ENCODE measurements at places on chromosomes 1 and 21.

DNA sequence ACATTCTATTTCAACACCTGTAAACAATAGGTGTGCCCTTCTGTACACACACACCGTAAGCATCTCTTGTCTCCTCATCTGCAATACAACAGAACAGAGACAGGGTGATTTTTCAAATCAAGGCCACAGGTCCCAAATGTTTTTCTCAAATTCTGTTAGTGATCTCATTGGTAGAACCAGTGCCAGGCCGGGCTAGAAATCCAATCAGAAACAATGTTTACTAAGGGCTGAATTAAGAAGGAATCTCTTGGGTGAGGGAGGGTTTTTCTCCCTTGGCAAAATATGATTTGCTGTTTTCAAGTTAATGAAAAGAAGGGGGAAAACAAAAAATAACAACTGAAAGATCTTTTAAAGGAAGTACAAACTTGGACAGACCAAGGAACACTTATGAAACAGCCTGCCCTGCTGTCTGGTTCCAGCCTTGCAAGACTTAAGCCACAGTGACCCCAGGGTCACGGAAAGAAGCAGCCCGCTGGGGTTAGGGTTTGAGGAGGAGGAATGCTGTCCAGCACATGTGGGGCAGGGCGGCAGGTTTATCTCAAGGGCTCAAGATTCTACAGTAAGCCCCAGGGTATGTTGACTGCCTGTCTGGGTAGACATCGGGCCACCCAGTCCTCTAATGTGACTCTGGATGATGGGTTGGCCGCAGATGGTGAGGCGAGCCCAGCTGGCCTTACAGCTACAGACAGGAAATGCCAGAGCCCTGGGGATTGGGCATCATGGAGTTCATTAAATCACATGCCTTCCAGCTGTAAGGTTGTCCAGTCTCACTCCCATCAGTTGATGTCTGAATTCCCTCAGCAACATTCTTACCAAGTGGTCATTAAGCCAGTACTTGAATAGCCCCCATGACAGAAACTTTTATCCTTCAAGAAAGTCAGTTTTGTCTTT is 73.3 kb upstream of the SLC44A3 start:
- peak; percentile 23 for DNase-seq

GRCh38 chr1:178986204-178986603 is 39.5 kb upstream of the FAM20B start:
- DNase-seq: no peak

GRCh38 chr1:154575147-154575927 is 7.8 kb downstream of the CHRNB2 start:
- DNase-seq: no peak

GRCh38 chr1:109240158-109241152 is 8.9 kb upstream of the CELSR2 start:
- no peak for DNase-seq

- DNase-seq: peak; percentile 14
Observed at GRCh38 chr1:91582431-91582921, 81.8 kb downstream of the CDC7 start.

DNA sequence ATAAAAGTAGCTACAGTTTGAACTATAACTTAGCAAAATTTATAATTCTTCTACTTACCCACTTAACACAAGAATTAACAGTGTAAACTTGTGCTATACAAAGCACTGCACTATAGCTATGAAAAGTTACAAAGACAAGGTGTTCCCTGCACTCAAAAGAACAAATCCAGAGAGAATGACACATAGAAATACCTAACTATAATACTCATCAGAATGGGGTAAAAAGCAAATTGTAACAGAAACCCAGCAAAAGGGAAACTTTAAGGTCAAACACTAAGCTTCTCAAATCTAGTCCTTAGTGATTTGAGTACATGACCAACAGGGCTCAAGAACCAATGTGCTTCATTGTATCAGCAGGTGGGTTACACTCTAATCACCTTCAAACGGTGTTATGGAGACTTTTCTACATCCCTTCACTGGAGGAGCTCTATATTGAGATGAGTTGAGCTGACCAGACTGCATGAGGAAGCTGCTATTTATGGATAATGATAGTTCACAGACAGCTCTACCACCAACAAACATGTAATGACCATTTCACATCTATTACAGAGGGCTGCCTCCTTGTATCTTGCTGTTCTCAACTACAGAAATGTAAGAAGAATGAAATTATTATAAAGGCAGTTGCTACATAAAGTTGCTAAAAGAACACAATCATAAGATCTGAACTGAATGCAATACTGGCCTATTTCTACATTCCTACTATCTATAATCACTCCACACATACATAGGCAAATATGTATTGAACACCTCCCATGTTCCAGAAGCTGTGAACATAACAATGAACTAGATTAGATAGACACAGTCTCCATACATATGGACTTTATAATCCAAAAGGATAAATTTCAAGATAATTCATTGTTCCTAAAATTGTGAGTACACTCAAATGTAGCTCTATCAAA is 47.6 kb downstream of the PIK3R3 start:
- no peak for DNase-seq

GRCh38 chr1:206713070-206713469 is 28.4 kb downstream of the MAPKAPK2 start:
- no peak for DNase-seq

DNA sequence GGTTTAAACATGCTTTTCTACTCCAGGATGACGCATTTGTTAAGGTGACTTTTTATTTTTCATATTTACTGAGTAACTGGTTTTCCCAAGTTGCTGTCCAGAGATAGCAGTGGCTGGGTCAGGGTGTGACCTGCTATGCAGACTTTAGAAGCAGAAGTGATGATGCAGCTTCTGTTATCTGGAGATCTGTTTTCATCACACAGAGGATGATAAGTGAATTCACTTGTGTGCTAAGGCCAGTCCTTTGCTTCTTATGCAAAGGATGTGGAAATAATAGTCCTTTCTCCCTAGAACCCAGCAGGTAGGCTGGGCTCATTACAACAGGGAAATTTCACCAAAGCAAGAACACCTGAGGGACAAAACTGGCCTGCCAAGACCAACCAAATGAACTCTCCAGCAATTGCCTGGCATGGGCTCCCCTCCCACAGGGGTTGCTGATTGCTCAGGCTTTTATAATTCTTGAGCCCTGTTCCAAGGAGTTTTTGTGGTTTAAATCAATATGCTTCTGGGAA is 97.8 kb upstream of the LPGAT1 start:
- DNase-seq: peak; percentile 52

DNA sequence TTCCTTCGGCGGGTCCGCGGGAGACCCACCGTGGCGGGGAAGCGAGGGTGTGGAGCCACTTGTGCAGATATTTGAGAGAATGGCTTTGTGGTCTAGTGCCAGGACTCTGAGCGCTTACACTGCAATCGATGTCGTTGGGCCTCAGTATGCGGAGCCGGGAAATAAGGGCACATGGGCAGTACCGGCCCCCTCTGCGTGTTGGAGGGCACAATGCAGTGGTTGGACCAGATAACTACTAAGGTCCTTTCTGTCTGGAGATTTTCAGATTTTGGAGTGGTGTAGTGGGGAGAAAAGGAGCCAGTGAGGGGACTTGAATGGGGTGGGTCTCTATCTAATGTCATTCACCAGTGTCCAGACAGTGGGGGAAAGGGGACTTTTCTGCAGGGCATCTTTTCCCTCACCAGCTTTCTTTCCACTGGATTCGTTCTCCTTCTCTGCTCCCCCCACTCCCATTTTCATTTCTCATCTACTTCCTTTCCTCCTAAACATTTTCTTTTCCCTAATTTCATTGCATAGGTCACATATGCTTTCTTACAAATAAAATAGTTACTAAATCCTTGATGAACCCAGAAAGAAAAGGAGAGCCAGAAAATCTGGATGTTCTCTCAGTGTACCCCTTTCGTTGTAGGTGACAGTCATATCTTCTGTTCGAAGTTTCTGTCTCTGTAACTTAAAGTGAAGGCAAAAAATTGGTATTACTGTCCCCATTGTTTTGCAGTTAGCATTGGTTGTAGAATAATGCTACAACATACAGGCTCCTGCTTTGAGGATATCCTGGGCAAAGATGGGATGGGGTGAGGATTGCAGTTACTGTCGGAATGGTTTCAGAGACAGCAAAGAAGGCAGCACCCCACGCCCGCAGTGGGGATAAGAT is 1.4 kb downstream of the ATF3 start:
- DNase-seq: no peak

- no peak for DNase-seq
Observed at GRCh38 chr21:19026911-19027310, 623.3 kb upstream of the TMPRSS15 start.

GRCh38 chr1:212959266-212960220 is 9.2 kb downstream of the VASH2 start:
- DNase-seq: no peak

Measured in CD14-positive monocyte (primary cell).